ENCODE measurements at places on chromosomes 7 and 10.
A peak's percentile ranks its signal among the peaks of the same experiment; 100 is the strongest.

DNA sequence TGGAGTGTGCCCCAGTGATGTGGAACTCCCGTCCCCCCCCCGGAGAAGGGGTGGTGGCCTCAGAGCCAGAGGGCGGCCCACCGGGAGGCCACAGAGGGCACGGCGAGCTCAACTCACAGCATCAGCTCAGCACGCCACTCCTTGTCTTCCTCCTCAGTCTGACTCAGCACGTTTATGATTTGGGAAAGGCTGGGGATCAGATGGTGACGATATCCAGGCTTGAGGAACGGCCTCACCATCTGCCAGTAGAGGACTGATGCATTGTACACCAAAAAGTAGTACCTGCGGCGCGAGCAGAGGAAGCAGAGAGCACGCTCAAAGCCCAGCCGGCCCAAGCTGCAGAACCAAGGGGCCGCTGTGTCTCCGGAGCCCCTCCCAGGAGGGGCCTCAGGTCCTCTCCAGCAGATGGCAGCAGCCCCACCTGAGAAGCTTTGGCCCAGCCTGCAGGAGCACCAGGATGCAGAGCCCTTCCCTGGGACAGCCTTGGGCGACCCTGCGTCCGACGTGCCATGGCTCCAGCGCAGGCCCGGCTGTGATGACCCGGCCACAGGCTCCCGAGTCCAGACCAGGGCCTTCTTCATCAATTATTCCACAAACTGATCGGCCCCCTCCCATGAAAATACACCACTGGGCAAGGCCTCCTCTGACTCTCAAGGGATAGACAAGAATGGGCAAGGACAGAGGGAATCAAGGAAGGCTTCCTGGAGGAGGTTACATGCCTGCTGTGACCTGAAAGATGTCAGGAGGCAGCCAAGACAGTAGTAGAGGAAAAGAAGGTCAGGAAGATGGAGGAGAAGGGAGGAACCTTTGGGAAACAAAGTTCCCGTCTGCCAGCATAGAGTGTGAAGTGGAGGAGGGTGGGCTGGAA, 3.7 kb downstream of the CFAP46 start:
- peak; percentile 65 for DNase-seq

DNA sequence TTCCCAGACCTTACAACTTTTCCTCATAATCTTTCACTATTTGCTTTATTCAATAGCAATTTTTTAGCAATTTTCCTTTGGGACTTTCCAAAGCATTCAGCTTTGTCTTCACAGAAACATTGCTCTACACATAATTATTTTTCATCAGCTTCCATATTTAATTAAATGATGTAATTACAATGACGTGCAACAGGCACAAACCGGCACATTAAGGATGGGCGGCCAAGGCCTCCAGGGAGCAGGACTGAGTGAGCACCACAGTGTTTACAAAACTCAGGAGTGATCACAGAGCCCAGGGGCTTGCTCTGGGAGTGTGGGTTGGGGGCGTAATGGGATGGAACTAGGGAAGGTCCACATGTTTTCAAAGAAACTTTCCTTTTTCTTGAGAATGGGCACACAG, 69.8 kb downstream of the MAD1L1 start:
- DNase-seq, result no peak

- peak; percentile 25 for DNase-seq
These were observed 270.1 kb downstream of the ARL4A start for GRCh38 chr7:12957487-12957886.

DNA sequence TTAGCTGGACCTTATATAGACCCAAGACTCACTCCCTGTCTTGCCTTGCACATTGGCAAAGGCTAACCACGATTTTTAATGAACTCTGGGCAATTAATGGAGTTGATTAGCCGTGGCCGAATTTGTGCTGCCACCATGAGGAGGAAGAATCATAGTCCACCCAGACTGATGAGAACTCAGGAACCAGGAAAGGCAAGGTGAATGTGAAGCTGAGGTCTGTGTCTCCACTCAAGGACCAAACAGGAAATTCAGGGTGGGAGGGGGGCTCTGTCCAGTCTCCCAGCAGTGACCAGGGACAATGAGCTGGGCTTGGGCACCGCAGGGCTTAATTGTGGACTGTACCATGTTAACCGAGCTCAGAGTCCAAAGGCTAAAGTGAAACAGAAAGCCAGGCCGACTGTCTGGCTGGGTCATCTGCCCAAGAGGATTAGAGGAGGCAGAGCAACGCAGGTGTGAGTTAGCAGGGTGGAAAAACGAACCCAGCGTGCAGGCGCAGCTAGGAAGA, 127.0 kb upstream of the JCAD start:
- DNase-seq, result peak; percentile 62

- DNase-seq, result no peak
These were observed 12.6 kb upstream of the PPP2R2D start for GRCh38 chr10:131888186-131888604.

DNA sequence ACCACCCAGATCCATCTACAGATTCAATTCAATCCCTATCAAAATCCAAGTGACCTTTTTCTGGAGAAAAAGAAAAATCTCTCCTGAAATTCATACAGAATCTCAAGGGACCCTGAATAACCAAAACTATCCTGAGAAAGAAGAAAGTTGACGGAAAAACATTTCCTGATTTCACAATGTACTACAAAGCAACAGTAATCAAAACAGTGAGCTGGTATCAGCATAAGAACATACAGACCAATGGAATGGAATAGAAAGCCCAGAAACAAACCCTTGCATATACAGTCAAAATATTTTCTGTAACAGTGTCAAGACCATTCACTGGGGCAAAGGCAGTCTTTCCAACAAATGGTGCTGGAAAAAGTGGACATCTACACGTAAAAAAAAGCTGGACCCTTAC, 89.9 kb downstream of the JMJD1C start:
- DNase-seq, result no peak

DNA sequence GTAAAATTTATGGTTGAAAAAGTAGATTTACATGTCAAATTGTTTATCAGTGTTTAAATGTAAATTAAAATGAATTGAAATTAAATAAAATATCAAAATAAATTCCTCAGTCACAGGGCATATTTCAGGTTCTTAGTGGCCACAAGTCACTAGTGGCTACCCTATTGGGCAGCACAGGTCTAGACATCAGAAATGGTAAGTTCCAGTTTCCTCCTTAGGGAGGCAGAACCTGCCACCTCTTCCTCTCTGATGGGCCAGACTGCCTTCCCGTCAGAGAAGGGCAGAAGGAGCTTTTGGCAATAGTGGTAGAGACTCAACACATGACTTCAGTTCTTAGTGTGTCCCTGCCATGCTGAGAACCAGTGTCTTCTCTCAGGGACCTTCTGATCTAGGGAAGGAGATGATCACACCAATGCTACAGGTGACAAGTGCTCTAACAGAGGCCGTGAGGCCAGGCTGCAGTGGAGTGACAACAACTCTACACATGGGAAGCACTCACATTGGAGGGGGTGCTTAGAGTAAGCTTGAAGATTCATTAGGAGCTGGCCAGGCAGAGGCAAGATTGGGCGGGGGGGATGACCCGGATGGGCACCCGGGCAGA, 14.4 kb upstream of the PCBD1 start:
- no peak for DNase-seq

DNA sequence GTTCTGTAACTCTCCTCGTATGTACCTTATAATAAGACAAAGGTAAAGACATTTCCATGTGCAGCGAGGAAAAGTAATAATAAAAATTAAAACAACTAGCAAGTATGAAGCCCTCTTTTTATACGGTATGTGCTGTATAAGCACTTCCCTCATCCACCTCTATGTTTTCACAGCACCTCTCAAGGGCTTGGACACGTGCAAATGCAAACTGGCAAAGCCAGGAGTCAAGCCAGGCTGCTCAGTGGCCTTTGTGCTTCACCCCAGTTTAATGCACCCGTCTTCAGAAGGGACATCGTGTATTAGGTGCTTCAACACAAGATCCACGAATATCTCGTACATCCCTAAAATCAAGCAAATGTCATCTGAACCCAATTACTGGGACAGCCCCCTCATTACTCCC, 1.3 kb upstream of the DGKI start:
- no peak for DNase-seq

- DNase-seq, result peak; percentile 65
These were observed 52.3 kb upstream of the EN2 start for GRCh38 chr7:155405399-155406318.

DNA sequence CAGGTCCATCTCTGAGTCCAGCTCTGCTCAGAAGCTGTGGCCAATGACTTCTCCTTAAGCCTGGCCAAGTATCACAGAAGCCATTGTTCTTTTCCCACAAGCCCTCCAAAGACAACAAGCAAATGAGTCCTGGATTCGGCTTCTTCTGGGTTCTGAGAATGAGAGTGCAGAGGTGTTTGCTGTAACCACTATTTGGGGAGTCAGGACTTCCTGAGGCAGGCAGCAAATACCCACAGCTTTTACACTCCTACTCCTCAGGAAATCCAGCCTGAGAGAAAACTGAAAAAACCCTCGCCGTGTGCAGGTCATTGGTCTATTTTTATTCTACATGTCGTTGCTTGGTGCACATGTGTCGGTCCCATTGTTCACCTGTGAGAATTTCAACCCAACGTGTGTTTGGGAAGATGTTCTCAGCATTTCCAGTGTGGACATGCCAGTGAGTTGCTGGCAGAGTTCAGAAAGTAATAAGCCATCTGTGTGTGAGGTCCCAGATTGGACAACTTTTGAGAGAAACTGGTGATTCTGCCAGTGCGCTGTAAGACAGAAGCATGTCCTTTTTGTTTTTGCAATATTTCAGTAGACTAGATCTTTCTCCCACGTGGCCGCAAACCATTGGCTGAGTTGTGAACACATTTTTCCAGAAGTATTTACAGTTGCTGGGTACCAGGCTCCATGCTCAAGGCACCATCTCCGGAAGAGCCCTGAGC, 121.6 kb upstream of the LYZL2 start:
- DNase-seq, result no peak

GRCh38 chr7:83655951-83656556, 7.1 kb upstream of the SEMA3E start:
- DNase-seq, result peak; percentile 12

DNA sequence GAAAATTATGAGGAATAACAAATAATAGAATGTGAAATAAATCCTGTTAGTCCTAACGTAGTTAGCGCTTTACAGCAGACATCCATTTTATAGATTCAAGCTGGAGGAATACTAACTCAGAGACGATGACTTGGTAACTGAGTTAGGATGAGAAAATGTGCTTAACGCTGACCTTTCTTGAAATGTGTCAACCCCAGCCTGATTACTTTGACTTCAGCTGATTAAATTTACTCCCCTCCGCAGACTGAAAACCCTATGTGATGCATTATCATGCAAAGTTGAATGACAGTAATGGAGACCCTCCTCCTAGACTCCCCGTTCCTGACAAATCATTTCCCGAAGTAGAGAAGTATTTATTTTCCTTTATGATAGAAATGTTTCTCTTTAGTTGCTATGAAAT, 54.5 kb downstream of the WDFY4 start:
- DNase-seq, result no peak

GRCh38 chr7:64907641-64908326, 4.7 kb downstream of the ZNF273 start:
- DNase-seq, result no peak

Measured in HuH-7 (cell line).